ENCODE measurements at places on chromosomes 4 and X. TPM values are rescaled to one million over a fixed set of nuclear protein-coding genes. Genes with fewer than 3 reads are reported as not detected.

The GNRHR gene
- not detected for total RNA-seq

The DCX gene
- total RNA-seq: not detected

The OPHN1 gene
- total RNA-seq: 1.7 TPM

The TGIF2LX gene
- total RNA-seq: not detected

The ANXA5 gene
- total RNA-seq: 532 TPM

The KDR gene
- total RNA-seq: 0.10 TPM

The UCP1 gene
- total RNA-seq: 0.14 TPM

The CYBB gene
- total RNA-seq: 0.03 TPM

The CYP2U1 gene
- total RNA-seq: 1.6 TPM

The TMEM31 gene
- total RNA-seq: not detected

The TREX2 gene
- 1.4 TPM for total RNA-seq

The RAB9B gene
- total RNA-seq: 0.05 TPM

Measured in A549 treated with AZD2906 at 1 μM for 4 hours (cell line).